ENCODE measurements at places on chromosomes 2 and 18.

- DNase-seq = peak; percentile 38
Observed at GRCh38 chr2:234032279-234032856, 18.1 kb upstream of the SPP2 start.

DNA sequence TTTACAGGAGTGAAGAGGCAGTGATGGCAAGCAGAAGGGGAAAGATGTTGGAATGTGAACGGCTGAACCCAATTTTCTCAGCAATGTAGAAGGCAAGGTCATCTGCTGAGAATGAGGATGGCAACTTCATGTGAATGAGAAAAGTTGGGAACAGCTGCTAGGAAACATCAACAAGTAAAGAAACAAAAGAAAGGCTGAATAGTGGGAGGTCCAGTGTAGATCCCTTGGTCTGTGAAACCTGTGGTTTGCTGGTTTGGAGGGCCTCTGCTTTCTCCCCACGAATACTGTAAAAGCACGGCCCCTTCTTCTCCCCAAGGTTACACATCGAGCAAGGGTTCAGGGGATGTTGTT is 27.4 kb downstream of the MARCHF4 start:
- no peak for DNase-seq

- no peak for DNase-seq
Observed at GRCh38 chr2:177873915-177874314, 198.7 kb downstream of the PDE11A start.

GRCh38 chr2:11375025-11375688 is 30.7 kb upstream of the ROCK2 start:
- no peak for DNase-seq

DNA sequence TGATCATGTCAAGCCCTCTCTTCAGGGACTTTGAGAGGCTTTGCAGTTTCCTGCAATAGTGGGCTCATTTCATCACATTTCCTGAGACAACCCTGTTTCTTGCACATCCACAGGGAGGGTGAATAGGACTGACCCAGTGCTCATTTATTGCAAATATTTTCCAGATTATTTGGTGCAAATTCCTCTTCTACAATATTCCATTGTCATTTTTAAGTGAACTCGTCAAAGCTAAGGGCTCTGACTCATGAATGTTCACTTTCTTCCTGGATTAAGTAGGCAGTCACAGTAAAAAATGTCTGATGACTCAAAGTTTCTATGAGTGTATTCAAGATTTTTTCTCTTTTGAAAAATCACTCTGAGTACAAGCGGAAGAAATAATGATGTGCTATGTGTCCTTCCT is 225.5 kb upstream of the GALNT5 start:
- no peak for DNase-seq
